Muscle of leg (tissue), 16 donors: ENCODE measurements at places on chromosomes 12 and 14.
A peak's percentile ranks its signal among the peaks of the same experiment; 100 is the strongest.

DNA sequence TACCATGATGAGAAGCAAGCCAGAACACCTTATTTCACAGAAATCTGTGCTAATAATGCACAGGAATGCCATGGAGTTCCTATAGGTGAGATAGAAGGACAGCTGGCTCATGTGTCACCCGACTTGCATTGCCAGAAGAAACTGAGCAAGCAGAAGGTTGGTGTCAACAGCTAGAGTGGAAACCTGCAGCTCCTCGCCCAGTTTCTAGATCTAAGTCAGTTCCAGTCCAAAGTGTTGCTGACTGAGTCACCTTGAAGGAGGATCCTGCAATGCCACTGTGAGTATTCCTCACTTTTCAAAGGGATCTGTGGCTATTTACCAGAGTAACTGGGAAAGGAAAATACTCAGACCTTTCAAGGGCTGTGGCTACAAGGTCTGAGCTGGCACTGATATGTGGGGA is 17.1 kb downstream of the CDKL1 start:
- no peak for DNase-seq

DNA sequence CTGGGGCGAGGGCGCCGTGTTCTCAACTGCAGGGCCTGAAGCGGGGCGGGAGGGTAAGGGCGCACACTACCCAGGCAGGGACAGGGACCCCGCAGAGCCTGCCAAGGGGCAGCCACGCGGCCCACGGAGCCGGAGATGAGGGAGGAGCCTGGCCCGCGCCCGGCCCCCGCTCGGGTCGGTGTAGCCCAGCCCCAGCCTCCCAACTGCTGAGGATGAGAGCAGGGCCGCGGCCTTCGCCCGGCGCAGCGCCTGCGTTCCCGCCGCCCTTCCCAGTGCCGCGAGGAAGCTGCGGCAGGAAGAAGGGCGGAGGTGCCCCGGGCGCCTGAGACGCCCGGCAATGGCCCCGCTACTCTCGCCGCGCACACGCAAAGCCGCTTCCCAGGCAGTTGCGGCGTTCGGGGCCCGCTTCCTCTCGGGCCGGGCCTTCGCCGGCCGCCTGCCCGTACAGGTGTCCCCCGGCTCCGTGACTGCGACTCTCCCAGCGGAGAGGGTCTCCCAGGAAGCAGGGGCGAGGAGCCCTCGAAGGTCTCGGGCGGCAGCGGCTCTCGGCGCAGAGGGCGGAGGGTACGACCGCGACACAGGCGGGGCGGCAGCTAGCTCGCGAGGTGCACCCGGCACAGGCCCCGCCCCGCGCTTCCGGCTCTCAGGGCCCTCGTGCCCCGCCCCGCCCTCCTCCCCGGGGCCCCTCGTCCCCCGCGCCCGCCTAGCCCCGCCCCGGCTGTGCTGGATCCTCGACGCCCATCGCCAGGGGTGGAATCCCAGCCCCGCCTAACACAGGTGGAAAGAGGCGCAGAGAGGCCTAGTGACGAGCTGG is 24.8 kb upstream of the YY1 start:
- peak; percentile 92 for DNase-seq

DNA sequence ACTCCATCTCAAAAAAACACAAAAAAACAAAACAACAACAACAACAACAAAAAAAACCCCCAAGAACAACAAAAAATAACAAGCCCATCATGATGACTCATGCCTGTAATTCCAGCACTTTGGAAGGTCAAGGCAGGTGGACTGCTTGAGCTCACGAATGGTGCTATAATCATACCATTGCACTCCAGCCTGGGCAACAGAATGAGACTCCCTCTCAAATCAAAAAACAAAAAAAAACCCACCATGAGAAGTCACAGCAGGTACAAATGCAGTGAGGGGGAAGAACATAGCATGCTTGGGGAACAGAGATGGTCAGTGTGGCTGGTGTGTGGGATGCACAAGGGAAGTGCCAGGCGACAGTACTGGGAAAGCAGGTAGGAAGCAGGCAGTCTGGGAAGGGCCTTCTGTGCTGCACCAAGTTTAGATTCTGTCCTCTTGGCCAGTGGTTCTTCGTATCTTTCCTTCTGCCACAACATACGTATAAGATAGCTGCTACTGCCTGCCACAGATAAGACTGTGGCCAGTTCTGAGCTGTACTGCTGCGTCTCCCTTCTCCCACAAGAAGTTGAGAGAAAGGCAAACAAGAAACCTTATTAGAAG is 28.0 kb downstream of the ATG14 start:
- DNase-seq, result no peak

DNA sequence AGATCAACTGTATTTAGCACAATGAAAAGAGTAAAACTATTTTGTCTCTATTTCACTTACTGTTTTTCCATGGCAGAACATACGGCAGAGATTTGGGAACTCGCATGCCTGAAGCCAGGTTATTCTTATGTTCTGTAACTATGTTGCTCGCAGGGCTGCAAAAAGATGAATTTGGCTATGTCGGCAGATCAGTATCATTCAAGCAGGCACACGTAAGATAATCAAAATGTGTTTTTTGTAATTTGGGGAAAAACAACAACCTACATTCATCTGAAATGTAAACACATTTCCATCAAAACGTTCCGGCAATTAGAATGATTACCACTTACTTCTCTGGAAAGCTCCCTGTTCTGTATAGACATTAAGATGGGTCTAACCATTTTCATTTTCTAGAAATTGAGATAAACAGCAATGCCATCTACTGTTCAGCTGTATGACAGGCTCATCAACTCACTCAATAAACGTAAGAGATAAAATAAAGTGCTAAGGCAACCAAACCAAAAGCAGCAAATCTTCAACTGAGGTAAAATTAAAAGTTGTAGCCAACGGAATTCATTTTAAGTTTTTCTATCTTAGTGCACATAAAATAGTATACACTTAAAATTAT is 13.0 kb downstream of the GTSF1 start:
- DNase-seq, result no peak

DNA sequence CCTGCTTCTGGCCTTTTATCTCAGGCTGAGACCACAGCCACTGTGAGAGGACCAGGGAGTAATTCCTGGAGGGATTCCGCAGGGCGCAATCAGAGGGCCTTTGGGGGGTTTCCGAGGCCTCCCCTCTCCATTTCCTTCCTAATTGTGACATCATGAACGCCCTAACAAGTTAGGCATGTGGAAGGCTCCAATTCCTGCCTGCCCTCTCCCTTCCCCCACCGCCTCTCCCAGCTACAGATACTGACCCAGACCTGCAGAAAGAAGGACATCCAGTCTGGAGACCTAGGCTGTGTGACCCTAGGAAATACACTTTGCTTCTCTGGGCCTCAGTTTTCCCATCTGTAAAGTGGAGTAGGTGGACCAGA is 637.9 kb downstream of the MED13L start:
- no peak for DNase-seq

- no peak for DNase-seq
Observed at GRCh38 chr12:112170971-112171596, 45.7 kb downstream of the TRAFD1 start.

- peak; percentile 40 for DNase-seq
Observed at GRCh38 chr12:120688527-120689071, 1.6 kb downstream of the MLEC start.

DNA sequence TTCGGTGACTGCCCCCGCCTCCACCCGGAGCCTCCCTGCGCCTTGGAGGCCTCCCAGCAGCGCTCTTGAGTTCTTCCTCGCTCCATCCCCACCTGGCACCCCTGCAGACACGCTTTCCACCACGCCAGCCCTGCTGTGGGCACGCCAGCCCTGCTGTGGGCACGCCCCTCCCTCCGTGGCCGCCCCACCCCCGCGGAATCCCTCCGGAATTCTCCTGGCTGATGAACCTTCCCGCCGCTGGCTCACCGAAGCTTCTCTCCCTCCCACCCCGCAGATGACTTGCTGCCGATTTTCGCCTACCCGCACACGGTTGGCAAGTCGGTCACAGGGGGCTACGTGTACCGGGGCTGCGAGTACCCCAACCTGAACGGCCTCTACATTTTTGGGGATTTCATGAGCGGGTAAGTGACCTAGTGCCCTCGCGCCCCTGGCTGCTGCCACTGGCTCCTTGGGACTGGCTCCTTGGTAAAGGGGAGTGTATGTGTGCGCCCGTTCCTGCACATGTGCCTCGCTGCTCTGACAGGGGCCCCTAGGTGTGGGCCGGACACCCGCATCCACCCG is 15.2 kb downstream of the HHIPL1 start:
- no peak for DNase-seq

DNA sequence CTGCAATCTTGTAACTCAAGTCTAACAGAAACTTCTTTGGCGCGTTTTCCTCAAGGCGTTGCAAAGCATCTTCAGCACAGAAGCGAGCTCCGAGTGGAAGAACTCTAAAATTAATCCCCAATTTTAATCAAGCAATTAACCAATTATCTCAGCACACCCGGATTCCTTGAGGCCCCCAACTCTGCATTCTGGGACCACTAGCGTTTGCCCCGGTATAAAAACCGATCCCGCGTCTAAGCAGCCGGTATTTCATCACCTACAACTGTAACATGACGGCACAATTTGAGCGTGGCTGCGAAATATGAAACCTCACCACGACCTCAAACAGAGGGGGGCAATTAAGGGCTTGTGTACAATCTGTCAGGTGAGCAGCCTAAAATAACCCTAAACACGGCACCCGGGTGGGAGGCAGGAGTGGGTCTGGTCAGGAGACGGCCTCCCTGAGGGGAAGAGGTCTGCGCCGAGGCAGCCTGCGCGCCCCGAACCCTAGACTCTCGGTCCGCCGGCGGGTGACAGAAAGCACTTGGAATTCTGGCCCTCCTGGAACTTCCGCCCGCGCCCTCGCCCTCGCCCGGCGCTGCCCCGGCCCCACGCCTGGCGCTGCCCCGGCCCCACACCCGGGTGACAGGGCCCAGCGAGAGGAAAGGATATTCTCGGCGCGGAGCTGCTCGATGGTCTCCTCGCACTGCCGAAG is 594 bp downstream of the ZCCHC8 start:
- peak; percentile 85 for DNase-seq

- no peak for DNase-seq
Observed at GRCh38 chr12:75177997-75178396, 31.6 kb downstream of the KCNC2 start.

DNA sequence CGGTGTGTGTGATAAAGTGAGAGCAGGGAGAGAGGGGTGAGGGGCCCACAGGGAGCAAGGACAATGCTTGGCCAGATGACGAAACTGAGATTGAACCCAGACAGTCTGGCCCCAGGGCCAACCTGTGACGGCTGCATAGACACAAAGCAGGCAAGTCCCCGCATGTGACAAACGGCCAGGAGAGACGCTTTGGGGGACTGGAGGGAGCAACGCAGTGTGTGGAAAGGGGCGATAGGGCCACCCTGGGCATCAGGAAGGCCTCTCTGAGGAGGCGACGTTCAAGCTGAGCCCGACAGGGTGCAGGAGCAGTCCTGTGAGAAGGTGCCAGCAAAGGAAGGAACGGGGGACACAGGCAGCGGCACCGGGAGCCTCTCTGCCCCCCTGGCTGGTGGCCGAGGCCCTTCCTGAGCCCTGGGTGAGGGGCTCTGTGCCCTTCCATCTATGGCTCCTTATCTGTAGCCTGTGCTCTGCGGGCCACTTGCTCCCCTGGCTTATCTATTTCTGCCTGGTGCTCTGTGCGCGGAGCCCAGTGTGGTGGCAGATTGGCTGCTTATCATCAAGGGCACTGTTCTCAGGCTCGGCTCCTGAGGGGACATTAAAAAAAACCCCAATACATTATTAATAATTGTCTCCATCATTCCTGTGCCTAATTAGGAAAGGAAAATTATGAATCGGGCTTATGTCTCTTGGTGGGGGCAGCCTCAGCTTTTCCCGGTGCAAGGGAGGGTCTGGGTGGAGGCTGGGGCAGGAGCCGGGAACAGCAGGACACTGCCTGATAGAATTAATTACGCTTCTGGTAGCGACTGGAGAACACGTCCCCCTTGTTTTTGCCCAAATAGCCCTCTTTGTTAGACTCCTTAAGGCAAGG is 39.8 kb downstream of the PRIMA1 start:
- DNase-seq, result no peak

DNA sequence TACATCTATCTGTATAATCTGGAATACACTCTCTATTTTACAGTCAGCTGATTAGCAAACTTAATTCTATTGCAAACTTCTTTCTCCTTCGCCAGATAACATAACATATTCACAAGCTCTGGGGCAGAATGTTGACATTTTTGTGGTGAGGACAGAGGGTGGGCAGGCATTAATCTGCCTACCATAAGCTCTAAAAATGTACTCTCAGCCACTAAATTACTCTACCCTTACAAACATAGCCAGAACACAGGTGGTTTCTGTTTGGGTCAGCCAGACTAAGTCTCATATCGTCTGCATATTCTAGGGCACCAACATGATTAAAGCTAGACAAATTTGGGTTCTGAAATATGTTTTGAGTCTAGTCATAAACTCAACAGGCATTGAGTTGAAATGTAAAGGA is 90.1 kb downstream of the SLC6A15 start:
- no peak for DNase-seq

DNA sequence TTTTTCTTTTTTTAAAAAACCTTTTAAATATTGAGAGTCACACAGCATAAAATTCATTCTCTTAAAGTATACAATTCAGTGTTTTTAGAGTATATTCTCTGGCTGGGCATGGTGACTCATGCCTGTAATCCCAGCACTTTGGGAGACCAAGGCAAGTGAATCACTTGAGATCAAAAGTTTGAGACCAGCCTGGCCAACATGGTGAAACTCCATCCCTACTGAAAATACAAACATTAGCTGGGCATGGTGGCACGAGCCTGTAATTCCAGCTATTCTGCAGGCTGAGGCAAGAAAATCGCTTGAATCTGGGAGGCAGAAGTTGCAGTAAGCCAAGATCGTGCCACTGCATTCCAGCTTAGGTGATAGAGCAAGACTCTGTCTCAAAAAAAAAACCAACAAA is 68.4 kb upstream of the BCAT1 start:
- no peak for DNase-seq

- no peak for DNase-seq
Observed at GRCh38 chr12:82698708-82699564, 12.2 kb downstream of the TMTC2 start.

GRCh38 chr12:63164911-63165310 is 13.9 kb upstream of the AVPR1A start:
- no peak for DNase-seq

DNA sequence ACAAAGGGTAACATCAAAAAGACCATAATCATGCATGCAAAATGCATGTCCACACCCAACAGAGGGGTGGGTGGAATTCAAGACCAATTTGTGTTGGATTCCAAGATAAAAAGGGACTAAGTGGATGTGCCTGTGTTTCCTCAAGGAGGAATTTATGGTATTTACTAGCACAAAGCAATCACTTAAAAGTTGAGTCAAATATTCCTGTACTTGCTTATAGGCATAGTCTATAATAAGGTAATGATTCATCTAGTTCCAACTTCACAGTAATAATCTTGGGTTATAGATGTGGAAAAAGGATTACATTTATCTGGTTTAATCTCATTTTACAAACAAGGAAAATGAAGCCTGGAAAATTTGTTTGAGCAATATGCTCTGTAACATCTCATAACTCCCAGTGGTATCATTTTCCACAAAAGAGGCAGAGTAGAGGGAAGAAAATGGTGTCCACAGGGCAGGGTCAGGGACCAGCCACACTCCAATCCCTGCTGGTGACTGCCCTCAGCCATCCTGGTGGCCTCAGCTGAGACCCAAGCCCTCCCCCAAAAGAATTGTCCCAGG is 80.8 kb upstream of the REP15 start:
- no peak for DNase-seq
